ENCODE measurements at places on chromosomes 6 and 20.

- no peak for DNase-seq
Observed at GRCh38 chr6:160832422-160832821, 130.4 kb downstream of the PLG start.

GRCh38 chr6:72621291-72622093 lies at the start of gene KCNQ5:
Gene KCNQ5 (plus strand): TSS chr6:72622064.
- no peak for DNase-seq

GRCh38 chr20:48606172-48606840 lies 221.5 kb downstream of the PREX1 start:
- DNase-seq = no peak

GRCh38 chr20:18019068-18019467 lies 38.6 kb downstream of the OVOL2 start:
- peak; percentile 27 for DNase-seq

DNA sequence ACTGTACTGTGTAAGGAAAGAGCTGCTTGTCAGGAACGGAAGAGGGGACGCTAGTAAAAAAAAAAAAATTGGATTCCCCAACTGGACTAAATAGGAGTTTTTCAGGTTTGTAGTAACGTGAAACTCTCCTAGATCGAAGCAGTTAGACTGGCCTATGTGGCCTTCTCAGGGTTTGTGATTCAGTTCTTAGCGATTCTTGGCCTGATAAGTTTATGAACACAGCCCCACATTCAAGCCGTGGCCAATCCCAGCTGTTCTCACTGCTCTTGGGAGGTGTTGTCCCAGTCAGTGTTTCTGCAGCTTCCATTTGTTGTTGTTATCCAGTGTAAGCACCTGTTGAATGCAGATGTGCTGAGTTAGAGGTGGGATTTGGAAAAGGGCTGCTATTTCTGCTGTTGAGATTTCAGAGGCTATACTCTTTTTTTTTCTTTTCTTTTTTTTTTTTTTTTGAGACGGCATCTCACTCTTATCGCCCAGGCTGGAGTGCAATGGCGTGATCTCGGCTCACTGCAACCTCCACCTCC lies 29.7 kb downstream of the TAF8 start:
- peak; percentile 40 for DNase-seq

DNA sequence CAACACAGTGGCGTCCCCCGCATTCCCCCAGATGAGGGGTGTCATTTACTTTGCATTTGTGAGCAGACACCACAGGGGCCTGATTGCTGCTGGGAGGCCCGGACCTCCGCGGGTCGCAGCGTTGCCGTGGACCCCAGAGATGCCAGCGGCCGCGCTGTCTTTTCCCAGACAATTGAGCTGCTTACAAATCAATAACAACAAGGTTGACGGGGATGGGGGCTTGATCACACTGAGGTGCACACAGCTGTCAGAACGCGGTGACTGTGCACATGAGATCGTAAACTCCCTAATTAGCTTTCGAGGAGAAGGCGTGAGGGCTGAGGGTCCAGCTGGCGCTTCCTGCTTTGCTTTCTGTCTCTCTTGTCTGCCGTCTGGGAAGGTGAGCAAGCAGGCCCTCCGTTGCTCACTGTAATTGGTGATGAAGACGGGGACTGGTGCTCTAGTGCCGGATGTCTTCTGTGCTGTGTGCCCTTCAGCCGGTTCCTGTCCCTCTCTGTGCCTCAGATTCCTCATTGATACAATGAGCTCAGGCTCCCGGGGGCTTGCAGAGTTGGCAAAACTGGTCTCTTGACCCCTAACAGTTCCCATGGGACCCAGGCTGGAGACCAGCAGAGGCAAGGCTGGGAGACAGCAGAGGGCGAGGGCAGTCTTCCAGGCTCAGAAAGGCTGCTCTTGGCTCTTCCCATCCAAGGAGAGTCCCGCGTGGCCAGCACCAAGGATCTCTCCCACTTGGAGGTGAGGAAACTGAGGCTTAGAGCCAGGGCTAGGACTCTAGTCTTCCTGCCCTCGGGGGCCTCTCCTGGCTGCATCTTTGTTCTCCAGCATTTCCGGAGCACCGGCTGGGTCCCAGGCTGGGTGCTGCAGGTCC lies 126.0 kb upstream of the PMEPA1 start:
- DNase-seq = no peak

- DNase-seq = peak; percentile 88
Observed at GRCh38 chr20:48738399-48739304, 89.1 kb downstream of the PREX1 start.

DNA sequence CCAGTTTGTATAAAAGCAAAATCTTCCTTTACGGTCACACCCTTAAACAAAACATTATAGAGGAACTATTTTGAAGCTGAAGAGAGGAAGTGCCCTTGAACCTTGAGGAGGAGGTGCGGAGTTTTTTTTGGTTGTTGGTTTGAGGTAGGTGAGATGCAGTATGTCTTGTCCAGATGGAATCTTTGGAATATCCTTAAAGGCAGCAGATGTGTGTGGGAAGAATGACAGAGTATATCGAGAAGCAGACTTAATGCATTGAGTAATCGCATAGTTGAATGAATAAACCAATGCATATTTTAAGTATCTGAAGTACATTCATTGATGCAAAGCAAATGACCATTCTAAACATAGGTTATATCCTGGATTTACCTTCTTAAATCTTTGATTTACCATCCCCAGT lies 49.9 kb downstream of the AIG1 start:
- DNase-seq = no peak

DNA sequence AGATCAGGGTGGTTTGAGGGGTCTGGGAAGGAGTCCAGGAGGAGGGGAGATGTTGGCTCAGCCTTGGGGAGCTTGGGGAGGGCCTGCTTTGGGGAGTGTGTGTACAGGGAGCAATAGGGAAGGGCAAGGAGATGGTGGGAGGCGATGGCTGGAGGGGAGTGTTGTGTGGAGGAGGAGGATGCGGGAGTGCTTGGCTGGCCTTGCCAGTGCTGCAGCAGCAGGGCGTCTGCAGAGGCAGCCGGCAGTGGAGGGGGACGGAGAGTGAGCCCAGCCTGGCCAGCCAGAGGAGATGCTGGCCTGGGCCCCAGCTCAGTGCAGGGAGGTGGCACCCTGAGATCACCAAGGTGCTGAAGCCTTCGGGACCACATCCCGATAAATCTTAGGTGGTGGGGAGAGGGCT lies 3.9 kb downstream of the IP6K3 start:
- DNase-seq = no peak

DNA sequence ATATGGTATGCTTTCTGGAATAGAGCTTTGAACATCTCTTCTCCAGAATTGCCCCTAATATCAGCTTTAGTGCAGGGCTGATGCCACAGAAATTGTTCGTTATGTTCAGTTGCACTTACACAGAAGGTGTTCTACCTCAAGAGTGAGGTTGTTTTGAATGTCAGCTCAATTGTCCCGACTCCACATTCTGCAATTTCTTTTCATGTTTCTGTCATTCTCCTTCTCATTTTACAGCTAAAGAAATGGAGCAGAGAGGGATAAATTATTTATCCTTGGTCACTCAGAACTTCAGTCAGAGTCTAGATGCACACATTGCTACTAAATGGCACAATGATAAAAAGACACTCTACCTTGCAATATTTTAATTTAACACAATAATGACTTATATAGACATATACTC lies 137.0 kb upstream of the CCN2 start:
- DNase-seq = no peak

DNA sequence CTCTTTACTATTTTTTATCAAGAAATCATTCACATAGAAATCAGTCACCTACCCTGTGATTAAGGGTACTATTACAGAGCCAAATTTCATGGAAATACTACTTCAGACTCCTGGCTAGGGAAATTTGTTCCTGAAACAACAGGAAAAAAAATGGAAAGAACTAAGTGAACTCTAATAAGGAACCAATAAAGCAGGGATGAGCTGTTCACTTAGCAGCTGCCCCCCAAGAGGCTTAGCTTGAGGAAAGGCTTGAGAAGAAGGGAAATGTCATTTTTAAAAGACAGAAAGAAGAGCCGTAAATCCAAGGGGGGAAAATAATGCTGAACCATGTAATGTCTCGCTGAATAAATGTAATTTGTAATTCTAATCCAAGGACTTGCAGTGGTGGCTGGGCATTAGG lies 88.8 kb downstream of the COL21A1 start:
- no peak for DNase-seq

DNA sequence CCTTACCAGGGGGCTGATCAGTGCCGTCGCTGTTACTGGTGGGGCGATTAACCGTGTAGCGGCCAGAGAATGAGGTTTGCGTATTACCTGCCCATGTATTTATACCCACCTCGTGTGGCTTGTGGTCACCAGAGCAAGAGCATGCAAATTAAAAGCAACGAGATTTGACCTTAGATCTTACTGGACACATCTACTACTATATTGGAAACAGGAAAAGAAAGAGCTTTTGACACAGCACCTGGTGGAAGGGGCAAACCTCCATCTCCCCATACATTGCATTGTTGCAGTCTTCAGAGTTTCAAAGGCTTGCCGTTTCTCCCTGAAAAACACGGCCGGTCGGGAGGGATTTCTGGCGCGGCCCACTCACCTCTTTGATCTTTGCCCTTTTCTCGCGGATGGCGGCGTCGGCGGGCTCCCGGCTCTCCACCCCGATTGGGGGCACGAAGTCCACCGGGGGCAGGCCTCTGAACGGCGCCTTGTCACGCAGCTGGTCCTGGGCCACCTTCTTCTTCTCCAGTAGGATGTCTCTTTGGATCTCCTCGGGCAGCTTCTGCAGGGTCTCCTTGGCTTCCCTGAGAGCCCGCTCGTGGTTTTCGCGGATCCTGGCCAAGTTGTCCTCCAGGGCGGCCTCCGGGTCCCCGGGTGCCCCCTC lies 1.3 kb downstream of the MAN1A1 start:
- DNase-seq = peak; percentile 36

DNA sequence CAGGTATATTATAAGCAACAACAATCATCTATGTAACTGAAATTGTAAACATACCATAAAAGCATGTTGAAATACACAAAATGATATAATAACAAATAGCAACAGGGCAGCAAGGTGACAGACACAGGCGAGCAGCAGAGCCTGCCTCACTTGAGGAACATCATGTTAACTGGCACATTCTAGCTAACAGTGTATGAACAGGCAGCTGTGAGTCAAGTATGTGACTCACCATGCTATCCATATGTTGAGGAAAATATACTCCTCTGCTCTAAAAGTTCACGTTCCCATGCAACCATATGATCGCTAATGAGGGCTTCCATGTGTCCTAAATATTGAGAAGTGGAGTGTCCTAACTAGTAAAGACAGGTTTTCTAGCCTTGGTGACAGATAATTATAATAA lies 18.4 kb downstream of the SERAC1 start:
- no peak for DNase-seq

DNA sequence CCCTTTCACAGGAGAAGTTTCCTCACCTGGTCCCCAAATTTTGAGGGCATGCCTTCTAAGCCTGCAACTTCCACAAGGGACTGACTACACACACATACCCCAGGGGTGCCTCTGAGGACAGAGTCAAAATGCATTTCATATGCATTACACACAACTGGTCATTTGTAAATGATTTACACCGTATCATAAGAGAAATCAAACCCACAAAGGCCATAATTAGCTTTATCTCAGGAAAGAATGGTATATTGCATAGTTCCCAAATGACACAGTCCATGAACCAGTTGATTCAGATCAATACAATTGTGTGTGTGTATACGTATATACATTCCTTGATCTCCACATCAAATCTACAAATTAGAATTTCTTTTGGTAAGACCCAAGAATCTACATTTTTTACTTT lies 203.3 kb upstream of the PRDM1 start:
- no peak for DNase-seq

GRCh38 chr20:63890201-63890576 lies 4.7 kb upstream of the DNAJC5 start:
- DNase-seq = no peak

- no peak for DNase-seq
Observed at GRCh38 chr6:158168040-158168289, at the start of gene SERAC1. Gene SERAC1 (minus strand): TSS chr6:158168262. CDS start chr6:158158363, 9,899 bp downstream.

DNA sequence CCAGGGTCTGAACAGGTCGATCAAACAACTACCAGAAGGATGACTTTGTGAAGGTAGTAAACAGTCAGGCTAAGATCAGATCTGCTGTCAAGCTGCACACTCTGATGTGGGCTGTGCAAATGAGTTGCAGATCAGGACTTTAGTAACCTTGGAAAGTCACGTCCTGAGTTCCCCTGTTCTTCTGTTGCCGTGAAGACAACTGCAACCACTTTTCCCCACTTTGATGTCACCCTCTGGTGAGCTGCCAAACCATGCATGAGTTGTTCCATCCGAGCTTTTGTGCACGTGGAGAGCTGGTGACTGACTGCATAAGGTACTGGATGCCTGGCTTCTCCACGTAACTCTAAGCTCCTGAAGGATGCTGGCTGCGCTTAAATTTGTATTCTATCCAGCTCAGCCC lies 111.0 kb downstream of the CD83 start:
- no peak for DNase-seq

DNA sequence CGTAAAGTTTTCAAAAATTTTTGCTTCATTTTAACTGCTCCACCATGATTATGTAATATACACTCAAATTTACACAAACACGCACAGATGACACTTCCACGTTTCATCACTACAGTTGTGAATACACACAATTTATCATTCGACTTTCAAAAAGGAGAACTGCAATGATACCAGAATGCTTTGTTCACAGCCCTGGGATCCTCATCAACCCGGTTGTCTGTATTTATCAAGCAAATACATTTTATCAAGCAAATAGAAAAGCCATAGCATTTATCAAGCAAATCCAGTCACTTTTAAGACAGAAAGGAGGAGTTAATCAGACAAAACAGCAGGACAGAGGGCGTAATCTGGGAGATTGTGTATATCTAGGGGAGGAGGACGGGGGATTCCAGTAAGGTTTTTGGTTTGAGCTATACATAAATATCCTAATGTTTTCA lies 20.3 kb upstream of the ABT1 start:
- DNase-seq = no peak

DNA sequence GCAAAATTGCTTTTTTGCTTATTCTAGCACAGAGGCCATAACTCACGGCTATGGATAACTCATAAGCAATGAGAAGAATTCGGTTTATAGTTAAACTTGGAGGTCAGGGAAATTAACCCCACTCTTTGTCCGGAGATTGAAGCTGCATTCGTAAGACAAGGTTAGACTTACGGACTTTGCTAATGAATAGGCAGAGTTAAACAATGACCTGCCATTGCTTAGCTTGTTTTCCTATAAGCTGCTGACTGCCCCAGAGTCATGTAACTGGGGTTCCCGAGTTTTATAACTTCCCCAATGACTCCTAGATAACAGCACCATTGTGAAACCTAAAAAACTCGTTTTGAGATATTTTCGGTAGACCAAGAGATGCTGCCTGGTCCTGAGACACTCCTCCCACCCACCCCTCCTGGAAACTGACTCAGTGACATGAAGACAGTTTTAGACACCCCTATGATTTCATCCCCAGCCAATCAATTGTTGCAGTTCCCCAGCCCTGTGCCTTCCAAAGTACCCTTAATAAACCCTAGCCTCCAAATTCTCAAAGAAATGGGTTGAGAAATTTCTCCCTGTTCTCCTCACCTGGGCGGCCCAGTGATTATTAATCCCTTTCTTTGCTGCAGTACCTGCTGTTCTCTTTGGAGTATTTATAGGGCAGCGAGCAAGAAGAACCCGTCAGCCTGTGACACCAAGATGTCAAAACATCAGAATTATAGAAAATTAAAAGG lies 33.1 kb upstream of the MCUR1 start:
- DNase-seq = no peak

- no peak for DNase-seq
Observed at GRCh38 chr6:25324066-25324762, 45.0 kb downstream of the CARMIL1 start.
